ENCODE measurements at places on chromosomes 7 and 10.

GRCh38 chr10:124588736-124589490 lies 127.3 kb downstream of the LHPP start:
- DNase-seq = no peak

DNA sequence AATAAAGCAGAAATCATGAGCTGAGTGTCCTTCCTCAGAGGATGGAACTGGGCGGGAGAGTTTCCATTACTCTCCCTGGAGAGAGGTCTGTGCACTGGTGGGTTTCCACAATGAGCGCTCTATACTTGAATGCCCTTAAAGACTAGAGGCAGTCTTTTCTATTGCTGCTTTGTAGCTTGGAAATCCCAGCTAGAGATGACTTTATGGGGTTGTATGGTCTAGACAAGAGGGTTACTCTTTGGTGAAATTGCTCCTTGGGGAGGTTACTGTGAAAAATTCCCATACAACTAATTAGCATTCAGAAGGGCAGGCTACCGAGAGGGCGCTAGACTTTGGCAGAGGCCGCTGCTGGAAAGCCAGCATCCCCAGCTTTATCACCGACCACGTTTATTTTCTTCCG lies 136.8 kb downstream of the TAX1BP1 start:
- DNase-seq = no peak

DNA sequence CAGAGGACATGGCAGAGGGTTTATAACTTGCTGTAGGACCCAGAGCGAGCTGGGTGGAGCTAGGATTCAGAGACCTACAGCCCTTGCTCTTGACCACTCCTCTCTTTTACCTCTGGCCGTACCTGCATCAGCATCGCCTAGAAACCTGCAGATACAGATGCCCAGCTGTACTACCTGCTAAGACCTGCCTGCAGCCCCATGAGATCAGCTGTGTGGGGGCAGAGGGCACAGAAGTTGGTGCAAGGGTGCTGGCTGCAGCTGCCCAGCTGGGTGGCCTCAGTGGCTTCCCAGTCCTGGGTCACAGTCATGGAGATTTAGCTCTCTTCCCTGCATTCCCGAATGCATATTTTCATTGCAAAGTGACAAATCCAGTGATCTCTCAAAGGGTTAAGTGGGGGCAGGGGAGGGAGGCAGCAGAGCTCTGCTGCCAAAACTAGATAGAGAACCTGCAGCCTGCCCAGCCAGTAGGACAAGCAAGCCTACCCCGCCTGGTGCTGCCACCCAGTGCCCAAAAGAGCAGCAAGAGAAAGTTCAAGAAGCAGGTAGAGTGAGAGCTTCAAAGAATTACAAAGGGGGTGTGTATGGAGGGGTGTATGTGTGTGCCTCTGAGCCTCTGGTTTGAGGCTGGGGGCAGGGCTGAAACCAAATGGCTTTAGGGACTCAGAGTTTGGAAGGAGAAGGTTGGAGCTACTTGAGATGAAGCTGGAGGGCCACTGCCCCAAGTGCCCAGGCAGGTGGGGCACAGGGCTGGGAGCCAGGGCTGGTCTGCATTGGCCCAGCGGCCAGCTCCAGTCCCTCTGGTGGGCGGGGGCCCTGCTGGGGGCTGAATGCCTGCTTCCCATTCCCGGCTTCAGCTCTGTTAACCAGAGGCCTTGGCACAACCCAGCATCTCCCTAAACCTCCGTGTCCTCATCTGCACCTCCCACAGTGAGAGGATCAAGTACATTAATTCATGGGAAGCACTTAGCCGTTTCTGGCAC lies 6.9 kb downstream of the FAM241B start:
- DNase-seq = no peak

GRCh38 chr10:79415736-79416577 lies 29.5 kb downstream of the ZCCHC24 start:
- no peak for DNase-seq

GRCh38 chr10:38050212-38050611 lies 39.7 kb downstream of the ZNF33A start:
- DNase-seq = no peak

GRCh38 chr7:9719721-9720120 lies 1254.0 kb upstream of the PHF14 start:
- no peak for DNase-seq

GRCh38 chr7:121433775-121434174 lies 37.7 kb upstream of the FAM3C start:
- no peak for DNase-seq

GRCh38 chr7:120723465-120724385 lies 134.2 kb downstream of the TSPAN12 start:
- no peak for DNase-seq

- DNase-seq = no peak
These were observed 14.0 kb downstream of the AP5Z1 start for GRCh38 chr7:4789194-4790077.

DNA sequence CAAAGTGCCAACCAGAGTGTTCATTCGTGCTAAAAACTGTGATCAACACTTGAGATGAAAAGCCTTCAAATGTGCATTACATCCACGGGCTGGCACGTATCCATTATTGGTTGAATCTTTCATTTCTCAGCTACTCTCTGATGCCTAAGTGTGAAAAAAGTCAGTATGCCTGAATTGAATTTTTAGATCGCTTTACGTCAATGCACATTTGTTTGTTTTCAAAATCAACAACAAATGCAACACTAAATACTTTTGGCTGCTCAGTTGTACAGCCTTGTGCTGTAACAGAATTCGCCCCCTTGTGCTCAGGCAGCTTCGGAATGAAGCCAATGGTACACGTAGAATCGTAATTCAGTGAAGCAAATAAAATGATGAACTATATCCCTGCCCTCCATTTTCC lies 446.5 kb upstream of the NRP1 start:
- no peak for DNase-seq

- DNase-seq = no peak
These were observed 62.4 kb downstream of the MICU1 start for GRCh38 chr10:72563327-72563932.

- no peak for DNase-seq
These were observed 107.3 kb upstream of the STARD3NL start for GRCh38 chr7:38070718-38071117.

GRCh38 chr10:85901599-85901998 lies 465.0 kb downstream of the GRID1 start:
- no peak for DNase-seq

- no peak for DNase-seq
These were observed 45.9 kb upstream of the ATP6V0A4 start for GRCh38 chr7:138843632-138844580.
